ENCODE measurements at places on chromosomes 6 and 20.

- DNase-seq: no peak
Measured at GRCh38 chr6:52305948-52306767, 21.6 kb upstream of the MCM3 start.

DNA sequence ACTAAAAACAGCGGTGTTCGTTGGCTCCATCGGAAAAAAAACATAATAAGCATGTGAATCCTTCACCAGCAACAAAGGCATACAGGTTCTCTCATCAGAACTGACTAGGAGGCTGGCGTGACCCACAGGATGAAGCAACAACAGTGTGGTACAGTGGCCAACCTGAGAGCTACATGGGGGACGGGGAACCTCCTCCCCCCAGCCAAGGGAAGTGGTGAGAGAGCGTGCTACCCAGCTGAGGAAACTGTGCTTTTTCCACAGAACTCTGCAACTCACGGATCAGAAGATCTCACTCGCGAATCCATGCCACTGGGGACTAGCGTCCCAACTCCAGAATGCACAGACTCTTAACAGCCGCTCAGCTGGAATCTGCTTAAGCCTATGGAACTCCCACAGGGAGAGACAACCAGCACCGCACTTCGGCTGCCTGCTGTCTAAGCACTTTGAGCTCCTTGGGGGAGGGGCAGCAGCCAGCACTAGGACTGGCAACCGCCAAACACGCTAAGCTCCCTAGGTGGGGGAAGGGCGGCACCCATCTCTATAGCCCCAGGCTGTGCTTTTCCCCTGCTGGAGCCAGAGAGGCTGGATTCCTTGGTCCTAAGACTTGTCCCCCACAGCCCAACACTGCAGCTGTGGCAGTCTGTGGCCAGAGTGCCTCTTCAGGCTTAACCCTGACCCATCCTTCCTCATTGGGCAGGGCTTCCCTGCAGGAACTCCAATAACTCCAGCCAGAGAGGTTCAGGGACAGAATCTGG is 538.3 kb upstream of the BTBD3 start:
- no peak for DNase-seq

GRCh38 chr6:455006-455585 is 63.5 kb downstream of the IRF4 start:
- DNase-seq: no peak

GRCh38 chr6:114588726-114589125 is 245.9 kb upstream of the HS3ST5 start:
- DNase-seq: no peak

DNA sequence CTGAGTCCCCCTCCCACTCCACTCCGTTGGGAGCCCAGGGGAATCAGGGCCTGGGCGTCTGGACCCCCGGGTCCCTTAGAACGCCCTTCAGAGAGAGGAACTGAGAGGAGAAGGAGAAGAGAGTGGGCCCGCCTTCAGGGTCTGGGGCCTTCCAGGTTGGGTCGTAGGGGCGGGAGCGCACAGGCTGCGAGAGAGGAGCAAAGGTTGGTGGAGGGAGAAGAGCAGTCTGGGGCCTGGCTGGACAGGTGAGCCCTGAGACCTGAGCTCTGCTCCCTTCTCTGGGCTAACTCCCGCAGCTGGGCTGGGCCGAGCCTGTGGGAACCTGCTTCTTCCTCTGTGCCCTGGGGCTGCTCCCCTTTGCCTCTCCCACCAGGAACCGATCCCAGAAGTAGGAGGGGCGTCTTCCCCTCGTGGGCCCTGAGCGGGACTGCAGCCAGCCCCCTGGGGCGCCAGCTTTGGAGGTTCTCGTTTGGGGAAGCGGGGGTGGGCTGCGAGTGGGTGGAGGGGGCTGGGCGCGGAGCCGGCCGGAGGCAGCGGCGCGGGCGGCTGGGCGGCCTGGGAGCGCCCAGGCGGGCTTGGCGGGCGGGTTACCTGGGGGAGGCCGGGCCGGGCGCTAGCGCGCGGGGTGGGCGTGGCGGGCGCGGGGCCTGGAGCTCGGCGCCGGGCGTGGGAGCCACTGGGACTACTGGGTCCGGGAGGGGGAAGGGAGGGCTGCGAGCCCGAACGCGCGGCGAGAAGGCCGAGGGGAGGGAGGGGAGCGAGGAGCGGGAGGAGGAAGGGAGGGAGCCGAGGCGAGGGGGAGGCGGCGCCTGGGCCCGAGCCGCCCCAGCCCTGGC is at the start of gene DDR1:
DDR1 (plus strand) TSS at position 835 of the 836 bp plus-strand sequence. CDS start 4,211 bp downstream, outside the sequence.
- DNase-seq: no peak

DNA sequence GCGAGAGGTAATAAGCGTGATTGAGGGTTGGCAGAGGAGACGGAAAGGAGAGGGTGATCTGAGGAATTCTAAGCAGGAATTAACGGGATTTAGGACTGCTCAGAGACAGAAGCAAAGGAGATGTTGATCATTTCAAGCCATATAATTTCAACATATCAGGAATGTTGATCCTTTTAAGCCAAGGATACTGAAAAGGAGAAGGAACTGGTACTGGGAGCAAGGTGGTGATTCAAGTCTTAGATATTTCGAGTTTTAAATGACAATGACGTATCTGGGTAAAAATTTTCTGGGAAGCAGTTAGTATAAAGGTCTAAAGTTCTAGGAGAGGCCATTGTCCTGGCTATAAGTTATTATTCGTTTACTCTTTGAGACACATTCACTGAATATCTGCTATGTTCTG is 91.3 kb upstream of the OGFRL1 start:
- no peak for DNase-seq
